Vagina (tissue), 2 donors: ENCODE measurements at places on chromosomes 7 and 10. TPM values are rescaled to one million over a fixed set of nuclear protein-coding genes. Genes with fewer than 3 reads are reported as not detected.

GRCh38 chr7:1232103-1232466 is 587 bp upstream of the UNCX start:
- H3K27ac ChIP-seq: no peak overlapping the region
- H3K27me3 ChIP-seq: peaks cover 42% of the 10 kb centered on the region
- DNase-seq: no peak
- H3K4me3 ChIP-seq: no peak overlapping the region
- no peaks in the 10 kb centered on the region for H3K4me1 ChIP-seq

DNA sequence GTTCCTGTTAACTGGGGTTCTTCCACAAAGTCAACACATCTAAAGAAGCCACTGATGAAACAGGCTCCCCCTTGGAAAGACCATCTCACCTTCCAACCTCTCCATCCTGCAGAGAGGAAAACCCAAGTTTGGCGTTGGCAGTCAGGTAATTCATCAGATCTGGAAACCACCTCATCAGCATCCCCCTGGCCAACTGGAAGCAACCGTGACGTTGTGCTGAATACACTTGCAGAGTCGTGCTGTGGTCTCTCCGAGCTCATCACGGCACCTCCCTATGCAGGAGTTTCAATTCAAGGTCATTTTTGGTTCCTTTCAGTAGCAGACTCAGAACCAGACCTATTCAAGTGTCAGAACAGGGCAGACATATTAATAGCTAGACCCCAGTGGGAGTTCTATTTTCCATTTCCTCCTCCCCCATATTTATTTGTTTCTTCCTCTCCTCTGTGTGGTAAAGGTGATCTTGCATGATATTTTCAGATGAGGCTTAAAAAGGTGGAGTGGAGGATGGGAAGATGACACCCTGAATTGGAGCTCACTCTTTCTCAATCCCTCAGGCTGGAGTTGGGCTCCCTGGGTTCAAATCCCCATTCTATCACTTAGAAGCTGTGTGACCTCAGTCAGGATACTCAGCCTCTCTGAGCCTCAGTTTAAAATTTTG is 149.1 kb upstream of the ADO start:
- DNase-seq: no peak
- H3K27me3 ChIP-seq: no peaks in the 10 kb centered on the region
- no peak overlapping the region for H3K27ac ChIP-seq
- H3K4me1 ChIP-seq: no peaks in the 10 kb centered on the region
- no peaks in the 10 kb centered on the region for H3K36me3 ChIP-seq

GRCh38 chr10:17356820-17357219 is 97.6 kb downstream of the ST8SIA6 start:
- no peaks in the 10 kb centered on the region for H3K27me3 ChIP-seq
- no peaks in the 10 kb centered on the region for H3K4me1 ChIP-seq
- DNase-seq: no peak
- no peak overlapping the region for H3K27ac ChIP-seq

Gene PNLIPRP3
- 2.2 TPM for total RNA-seq

Gene C10orf105
- total RNA-seq: 0.49 TPM

Gene UBN2
- total RNA-seq: 12.5 TPM

GRCh38 chr7:102096706-102097427 is 189.8 kb upstream of the SH2B2 start:
- no peaks in the 10 kb centered on the region for H3K36me3 ChIP-seq
- no peak overlapping the region for H3K4me3 ChIP-seq
- DNase-seq: peak; percentile 69
- H3K27me3 ChIP-seq: no peaks in the 10 kb centered on the region

- no peak overlapping the region for H3K27ac ChIP-seq
- H3K27me3 ChIP-seq: no peaks in the 10 kb centered on the region
- no peaks in the 10 kb centered on the region for H3K36me3 ChIP-seq
- no peak overlapping the region for H3K4me3 ChIP-seq
These were observed 20.6 kb downstream of the HNRNPA2B1 start for GRCh38 chr7:26179826-26180497.

GRCh38 chr10:70053218-70053840 is 683 bp downstream of the MACROH2A2 start:
- H3K4me3 ChIP-seq: peak overlapping the region; percentile 67
- H3K27me3 ChIP-seq: no peaks in the 10 kb centered on the region
- peak overlapping the region; percentile 73 for H3K27ac ChIP-seq
- no peaks in the 10 kb centered on the region for H3K36me3 ChIP-seq

DNA sequence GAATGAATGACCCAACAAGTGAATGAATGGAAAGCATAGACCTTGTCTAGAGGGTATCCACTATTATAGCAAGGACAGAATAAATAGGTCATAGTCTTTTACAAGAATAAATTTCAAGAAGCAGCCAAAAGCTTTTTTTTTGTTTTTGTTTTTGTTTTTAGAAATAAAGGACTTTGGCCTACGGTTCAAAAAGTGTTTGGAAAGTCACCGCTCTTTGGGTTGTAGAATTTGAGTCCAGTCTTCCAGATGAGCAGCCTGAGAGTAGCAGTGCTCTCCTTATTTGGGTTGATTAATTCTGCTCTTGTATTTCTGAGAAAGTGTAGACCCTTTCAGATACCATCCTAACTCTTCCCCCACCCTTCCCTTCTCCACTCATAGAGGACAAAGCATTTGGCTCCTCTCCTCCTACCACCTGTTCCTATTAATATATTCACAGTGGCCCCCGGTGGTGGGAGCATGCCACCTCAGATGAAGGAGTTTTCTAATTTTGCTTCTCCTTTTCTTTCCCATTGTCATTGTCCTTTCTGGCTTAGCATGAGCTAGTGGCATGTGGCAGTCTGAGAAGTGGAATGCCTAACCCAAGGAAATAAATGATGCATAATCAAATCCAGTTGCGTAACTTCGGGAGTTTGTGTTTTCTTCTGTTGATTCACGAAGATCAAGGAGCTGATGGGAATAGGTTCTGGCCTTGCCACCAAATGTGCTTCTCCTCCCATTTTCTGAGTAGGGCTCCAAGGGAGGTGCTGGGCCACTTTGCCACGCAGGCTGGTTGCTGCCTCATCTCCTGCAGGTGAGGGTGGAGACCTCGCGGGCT is 114.7 kb downstream of the CHN2 start:
- H3K27me3 ChIP-seq: no peaks in the 10 kb centered on the region
- H3K27ac ChIP-seq: no peak overlapping the region
- H3K4me3 ChIP-seq: no peak overlapping the region
- no peaks in the 10 kb centered on the region for H3K36me3 ChIP-seq
- no peak for DNase-seq
- H3K4me1 ChIP-seq: no peaks in the 10 kb centered on the region

DNA sequence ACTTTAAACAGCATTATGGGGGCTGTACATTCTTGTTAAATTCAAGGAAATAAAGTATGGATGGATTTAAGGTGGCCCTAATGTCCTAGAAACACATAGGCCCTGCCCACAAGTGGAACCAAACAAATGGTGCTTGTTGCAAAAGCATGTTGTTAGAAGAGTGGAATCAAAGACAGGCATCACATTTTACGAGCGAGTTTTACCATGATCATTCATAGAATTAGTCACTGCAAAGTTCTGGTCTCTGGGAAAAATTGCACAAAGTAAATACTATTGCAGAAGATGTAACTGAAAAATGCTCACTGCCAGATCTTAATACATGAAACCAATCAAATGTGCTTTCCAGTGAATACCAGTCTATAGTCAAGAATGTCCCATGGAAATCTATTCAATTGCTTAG is 677.1 kb downstream of the PARD3 start:
- H3K36me3 ChIP-seq: no peaks in the 10 kb centered on the region
- H3K27me3 ChIP-seq: no peaks in the 10 kb centered on the region
- no peak for DNase-seq
- no peak overlapping the region for H3K27ac ChIP-seq
- H3K4me3 ChIP-seq: no peak overlapping the region

GRCh38 chr7:41170466-41170865 is 532.4 kb downstream of the INHBA start:
- H3K27ac ChIP-seq: no peak overlapping the region
- no peaks in the 10 kb centered on the region for H3K4me1 ChIP-seq
- H3K36me3 ChIP-seq: no peaks in the 10 kb centered on the region
- no peak for DNase-seq
- no peak overlapping the region for H3K4me3 ChIP-seq
